ENCODE measurements at places on chromosomes 13 and 19.

DNA sequence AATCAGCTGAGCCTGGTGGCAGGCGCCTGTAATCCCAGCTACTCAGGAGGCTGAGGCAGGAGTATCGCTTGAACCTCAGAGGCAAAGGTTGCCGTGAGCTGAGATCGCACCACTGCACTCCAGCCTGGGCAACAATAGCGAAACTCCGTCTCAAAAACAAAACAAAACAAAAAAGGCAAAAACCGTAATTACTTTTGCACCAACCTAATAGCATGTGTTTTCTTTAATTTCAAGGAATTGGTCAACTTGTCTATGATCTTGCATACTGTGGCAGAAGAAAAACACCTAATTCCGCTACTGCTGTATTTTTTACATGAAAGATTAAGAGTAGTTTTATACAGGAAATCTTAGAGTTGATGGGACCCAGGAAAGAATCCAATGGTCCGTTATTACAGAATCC, 241.2 kb downstream of the COL4A1 start:
- DNase-seq: no peak

DNA sequence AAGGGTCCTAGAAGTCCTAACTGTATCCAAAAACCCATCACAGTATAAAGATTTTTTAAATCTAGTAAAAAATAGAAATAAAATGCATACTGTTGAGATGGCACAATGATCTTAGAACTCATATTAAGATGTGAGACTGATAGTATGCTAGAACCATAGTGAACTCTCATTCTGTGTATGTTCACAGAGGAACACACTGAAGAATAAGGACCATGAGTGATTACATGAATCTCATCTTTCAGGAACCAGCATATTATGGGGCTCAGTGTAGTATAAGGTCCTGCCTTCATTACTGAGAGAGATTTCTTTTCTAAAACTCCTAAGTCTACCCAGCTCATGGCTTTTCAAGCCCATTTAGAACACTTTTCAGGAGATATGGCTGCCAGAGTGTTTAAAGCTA, 59.8 kb upstream of the RFC3 start:
- no peak for DNase-seq

DNA sequence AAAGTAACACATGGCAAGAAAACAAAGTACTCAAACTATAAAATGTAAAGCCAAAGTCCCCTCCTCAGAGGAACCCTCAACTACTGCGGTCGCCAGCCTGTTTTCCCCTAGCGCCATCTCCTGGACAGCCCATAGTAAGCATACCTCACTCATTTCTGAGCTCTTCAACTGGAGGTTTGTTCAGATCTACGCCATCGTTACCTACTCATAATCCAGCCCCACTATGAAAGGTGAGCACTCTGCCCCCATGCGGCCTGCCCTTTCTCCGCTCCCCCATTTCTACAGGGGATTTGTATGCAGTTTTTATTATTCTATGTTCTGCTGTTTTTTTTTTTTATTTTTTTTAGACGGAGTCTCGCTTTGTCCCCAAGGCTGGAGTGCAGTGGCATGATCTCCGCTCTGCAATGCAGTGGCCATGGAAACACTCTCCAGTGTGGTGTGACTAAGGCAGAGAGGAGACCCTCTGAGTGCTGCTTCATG, 26.2 kb downstream of the OPA3 start:
- peak; percentile 75 for DNase-seq

GRCh38 chr19:39792999-39793546, 14.4 kb downstream of the LEUTX start:
- DNase-seq: peak; percentile 58

GRCh38 chr19:28961772-28962500, 251.0 kb downstream of the UQCRFS1 start:
- no peak for DNase-seq
